Activated T-helper 17 cell treated with anti-CD3 and anti-CD28 coated beads, Interleukin-2, amount 50 U/mL, for 72 hours (primary cell): ENCODE measurements at places on chromosomes 5 and 9. TPM values are rescaled to one million over a fixed set of nuclear protein-coding genes. Genes with fewer than 3 reads are reported as not detected.

DNA sequence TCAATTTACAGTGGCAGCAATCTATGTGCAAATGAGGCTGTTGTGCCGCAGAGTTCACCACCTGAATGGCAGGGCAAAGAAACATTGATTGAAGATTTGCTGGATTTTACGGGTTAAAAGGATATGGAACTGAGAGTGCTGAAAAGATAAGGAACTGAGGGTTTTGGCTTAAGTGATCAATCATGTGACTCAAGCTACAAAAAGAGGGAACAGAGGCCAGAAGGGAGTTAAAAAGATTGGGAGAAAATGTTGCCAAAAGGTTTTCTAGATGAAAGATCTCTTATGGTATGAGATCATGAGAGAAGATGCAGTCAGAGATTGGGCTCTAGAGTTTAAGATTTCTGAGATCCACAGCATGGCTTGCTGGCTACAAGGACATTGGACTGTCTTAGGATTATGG lies 7.9 kb upstream of the RIMOC1 start:
- no peaks in the 10 kb centered on the region for H3K36me3 ChIP-seq
- H3K27ac ChIP-seq: no peak overlapping the region
- H3K27me3 ChIP-seq: peaks cover 11% of the 10 kb centered on the region
- peaks cover 12% of the 10 kb centered on the region for H3K4me1 ChIP-seq
- no peak for ATAC-seq
- no peak overlapping the region for H3K4me3 ChIP-seq

- H3K4me1 ChIP-seq: peaks cover 4% of the 10 kb centered on the region
- peak overlapping the region; percentile 12 for H3K27ac ChIP-seq
- peaks cover 18% of the 10 kb centered on the region for H3K27me3 ChIP-seq
- H3K4me3 ChIP-seq: no peak overlapping the region
- H3K36me3 ChIP-seq: no peaks in the 10 kb centered on the region
Measured at GRCh38 chr5:66540078-66540477, 56.1 kb upstream of the MAST4 start.

DNA sequence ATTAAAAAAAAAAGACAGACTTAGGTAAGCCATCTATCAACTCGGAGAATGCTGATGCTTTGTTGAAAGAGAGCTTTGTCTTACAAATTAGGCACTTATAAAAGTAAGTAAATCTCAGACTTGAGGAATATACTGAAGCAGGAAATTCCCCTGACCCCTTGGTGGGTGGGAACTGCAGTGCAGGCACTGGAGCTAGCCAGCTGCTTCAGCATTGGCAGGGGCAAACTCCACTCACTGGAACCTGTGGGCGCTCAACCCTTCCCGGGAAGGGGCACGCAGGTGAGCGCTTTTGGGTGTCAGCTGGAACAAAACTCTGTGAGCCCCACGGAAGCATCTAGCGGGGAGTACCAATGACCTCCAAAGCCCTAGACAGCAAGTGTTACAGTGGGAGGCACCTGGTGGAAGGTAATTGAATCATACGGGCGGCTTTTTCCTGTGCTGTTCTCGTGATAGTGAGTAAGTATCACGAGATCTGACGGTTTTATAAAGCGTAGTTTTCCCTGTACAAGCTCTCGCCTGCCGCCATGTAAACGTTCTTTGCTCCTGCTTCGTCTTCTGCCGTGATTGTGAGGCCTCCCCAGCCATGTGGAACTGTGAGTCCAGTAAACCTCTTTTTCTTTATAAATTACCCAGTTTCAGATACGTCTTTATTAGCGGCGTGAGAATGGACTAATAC lies 628.0 kb upstream of the CDH18 start:
- no peak for ATAC-seq
- no peaks in the 10 kb centered on the region for H3K36me3 ChIP-seq
- no peaks in the 10 kb centered on the region for H3K27me3 ChIP-seq
- no peaks in the 10 kb centered on the region for H3K4me1 ChIP-seq

GRCh38 chr5:111201705-111202104 lies 22.5 kb upstream of the CAMK4 start:
- peak; percentile 50 for ATAC-seq
- H3K4me1 ChIP-seq: peaks cover 5% of the 10 kb centered on the region
- no peak overlapping the region for H3K4me3 ChIP-seq
- H3K36me3 ChIP-seq: no peaks in the 10 kb centered on the region

GRCh38 chr5:167713896-167714295 lies 577.5 kb upstream of the WWC1 start:
- H3K36me3 ChIP-seq: no peaks in the 10 kb centered on the region
- no peak overlapping the region for H3K27ac ChIP-seq
- no peak overlapping the region for H3K4me3 ChIP-seq
- H3K27me3 ChIP-seq: peaks cover 10% of the 10 kb centered on the region
- no peak for ATAC-seq
- H3K4me1 ChIP-seq: no peaks in the 10 kb centered on the region

- no peaks in the 10 kb centered on the region for H3K27me3 ChIP-seq
- no peaks in the 10 kb centered on the region for H3K4me1 ChIP-seq
- no peak overlapping the region for H3K4me3 ChIP-seq
- no peak for ATAC-seq
Measured at GRCh38 chr5:93886098-93886806, 144.9 kb upstream of the POU5F2 start.

DNA sequence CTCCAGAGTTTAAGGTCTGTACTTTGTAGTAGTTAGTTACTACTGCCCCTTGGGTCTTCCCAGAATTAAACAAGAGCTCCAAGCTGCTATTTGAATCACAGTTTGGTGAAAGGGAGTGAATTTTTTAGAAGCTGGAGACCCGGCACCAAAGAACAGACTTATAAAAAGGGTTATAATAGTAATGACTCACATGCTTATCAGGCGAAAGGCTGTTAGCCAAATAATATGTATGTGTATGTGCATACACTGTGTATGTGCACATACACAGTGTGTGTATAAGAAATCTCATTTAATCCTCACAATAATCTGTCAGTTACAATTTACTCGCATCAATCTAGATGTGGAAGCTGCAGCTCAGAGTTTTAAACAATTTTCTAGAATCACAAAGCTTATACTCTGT lies 59.5 kb upstream of the ITGA1 start:
- H3K4me3 ChIP-seq: no peak overlapping the region
- no peaks in the 10 kb centered on the region for H3K27me3 ChIP-seq
- peaks cover 27% of the 10 kb centered on the region for H3K4me1 ChIP-seq

Gene FOXD4
- 0.22 TPM for total RNA-seq

- no peak overlapping the region for H3K27ac ChIP-seq
- no peaks in the 10 kb centered on the region for H3K36me3 ChIP-seq
- no peaks in the 10 kb centered on the region for H3K4me1 ChIP-seq
- no peaks in the 10 kb centered on the region for H3K27me3 ChIP-seq
- no peak overlapping the region for H3K4me3 ChIP-seq
Measured at GRCh38 chr9:90904706-90905478, 103.3 kb downstream of the SYK start.

GRCh38 chr5:143393524-143393923 lies 10.0 kb downstream of the NR3C1 start:
- peaks cover 38% of the 10 kb centered on the region for H3K36me3 ChIP-seq
- ATAC-seq: no peak
- no peak overlapping the region for H3K4me3 ChIP-seq

Gene WHRN
- 29.1 TPM for total RNA-seq

GRCh38 chr5:33284681-33285080 lies 156.1 kb upstream of the TARS1 start:
- H3K4me3 ChIP-seq: no peak overlapping the region
- no peaks in the 10 kb centered on the region for H3K27me3 ChIP-seq
- no peak for ATAC-seq

Gene FAM120A
- total RNA-seq: 87.1 TPM

DNA sequence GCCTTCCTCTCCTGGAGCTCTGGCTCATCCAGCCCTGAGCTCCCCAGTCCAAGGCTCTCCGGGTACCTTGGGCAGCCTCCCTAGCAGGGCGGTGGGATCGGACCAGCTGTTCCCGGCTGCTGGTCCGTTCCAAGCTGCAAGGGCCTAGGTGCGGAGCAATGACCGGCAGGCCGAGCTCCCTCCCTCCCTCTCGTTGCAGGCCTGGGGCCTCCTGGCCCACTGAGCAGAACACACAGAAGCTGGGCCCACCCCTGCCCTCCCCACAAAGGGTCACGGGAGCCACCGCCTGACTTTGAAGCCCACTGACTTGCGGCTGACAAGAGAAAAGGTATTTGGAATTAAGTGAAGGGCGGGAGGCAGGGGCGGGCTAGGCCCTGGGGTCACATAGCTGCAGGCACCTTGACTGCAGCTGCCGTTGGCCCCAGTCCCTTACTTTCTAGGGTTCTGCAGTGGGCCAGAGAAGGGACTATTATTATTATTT lies 104.7 kb upstream of the IER5L start:
- no peaks in the 10 kb centered on the region for H3K4me1 ChIP-seq
- H3K27me3 ChIP-seq: no peaks in the 10 kb centered on the region
- H3K36me3 ChIP-seq: no peaks in the 10 kb centered on the region
- no peak for ATAC-seq
- H3K4me3 ChIP-seq: no peak overlapping the region
- H3K27ac ChIP-seq: no peak overlapping the region

DNA sequence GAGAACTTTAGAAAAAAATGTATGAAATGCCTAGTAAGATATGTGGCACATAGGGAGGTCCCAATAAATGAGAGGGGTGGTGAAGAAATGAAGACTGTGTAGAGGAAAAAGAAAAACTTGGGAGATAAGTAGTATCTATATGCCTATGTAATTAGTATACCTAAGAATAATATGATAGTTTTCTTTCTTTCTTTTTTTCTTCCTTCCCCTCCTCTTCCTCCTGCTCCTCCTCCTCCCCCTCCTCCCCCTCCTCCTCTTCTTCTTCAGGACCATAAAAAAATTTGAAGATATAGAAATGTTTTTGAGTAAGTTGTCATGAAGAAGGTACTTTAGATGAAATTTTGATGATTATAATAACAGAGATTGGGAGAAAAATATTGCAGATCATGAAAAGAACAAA lies 857.4 kb downstream of the MAT2B start:
- no peaks in the 10 kb centered on the region for H3K4me1 ChIP-seq
- no peak for ATAC-seq
- H3K36me3 ChIP-seq: no peaks in the 10 kb centered on the region
- no peak overlapping the region for H3K27ac ChIP-seq
- no peak overlapping the region for H3K4me3 ChIP-seq
- no peaks in the 10 kb centered on the region for H3K27me3 ChIP-seq

DNA sequence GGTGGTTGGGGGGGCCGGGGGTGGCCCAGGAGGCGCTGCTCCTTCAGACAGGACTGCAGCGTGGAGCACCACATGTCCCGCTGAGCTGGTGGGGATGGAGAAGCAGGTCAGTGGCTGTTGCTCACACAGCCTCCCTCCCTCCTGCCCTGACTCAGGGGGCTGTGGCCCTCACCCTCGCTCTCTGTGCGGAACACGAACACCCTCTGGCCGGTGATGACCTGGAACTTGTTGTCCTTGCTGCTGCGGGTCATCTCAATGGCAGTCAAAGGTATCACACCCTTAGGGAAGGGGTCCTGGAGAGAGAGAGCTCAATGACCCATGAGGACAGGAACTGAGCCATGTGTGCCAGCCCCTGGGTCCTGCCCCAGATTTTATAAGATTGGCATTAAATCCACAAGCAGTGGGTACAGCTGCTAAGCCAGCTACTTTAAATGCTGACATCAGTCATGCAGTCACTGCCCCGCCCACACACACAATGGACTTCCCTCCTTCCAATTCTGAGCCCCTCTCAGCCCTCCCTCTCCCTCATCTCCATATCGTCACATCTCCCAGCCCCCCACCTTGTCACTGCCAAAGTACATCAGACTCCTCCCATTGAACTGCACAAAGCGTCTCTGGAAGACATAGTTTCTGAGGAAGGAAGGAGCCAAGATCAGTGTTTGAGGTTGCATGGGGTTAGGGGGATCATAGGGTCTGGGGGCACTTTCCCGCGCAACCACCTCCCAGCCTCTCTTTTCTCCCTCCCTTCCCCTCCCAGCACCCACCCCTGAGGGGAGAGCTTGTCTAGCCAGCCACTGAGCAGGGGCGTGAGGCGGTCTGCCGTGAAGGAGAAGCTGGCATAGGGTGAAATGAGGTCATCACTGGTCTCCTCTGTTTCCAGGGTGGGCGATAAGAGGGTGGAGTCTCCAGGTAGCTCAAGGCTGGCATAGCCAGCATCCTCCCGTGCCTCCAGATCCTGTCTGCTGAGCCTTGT lies 8.9 kb downstream of the ARAP3 start:
- no peak overlapping the region for H3K27ac ChIP-seq
- H3K36me3 ChIP-seq: no peaks in the 10 kb centered on the region
- no peaks in the 10 kb centered on the region for H3K27me3 ChIP-seq
- ATAC-seq: no peak

DNA sequence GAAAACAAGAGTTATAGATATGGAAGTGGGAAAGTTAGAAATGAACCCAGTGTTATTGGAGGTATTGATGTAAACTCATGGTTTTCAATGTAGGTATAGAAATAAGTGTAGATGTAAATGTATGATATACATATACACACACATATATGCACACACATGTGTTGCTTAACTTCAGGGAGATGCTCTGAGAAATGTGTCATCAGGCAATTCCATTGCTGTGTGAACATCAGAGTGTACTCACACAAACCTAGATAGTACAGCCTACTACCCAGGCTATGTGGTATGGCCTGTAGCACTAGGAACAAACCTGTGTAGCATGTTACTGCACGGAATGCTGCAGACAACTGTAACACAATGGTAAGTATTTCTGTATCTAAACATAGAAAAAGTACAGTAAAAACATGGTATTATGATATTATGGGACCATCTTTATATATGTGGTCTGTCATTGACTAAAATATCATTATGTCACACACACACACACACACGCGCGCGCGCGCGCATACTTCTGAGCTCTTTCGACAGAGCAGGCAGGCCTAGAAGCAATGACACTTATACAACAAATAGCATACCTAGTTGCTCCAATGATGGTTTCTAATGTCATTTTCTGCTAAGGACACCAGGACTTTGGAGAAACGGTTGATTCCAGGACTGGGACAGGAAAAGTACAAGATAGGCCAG lies 86.6 kb downstream of the MACROH2A1 start:
- H3K36me3 ChIP-seq: no peaks in the 10 kb centered on the region
- no peaks in the 10 kb centered on the region for H3K27me3 ChIP-seq
- no peak overlapping the region for H3K27ac ChIP-seq
- H3K4me3 ChIP-seq: no peak overlapping the region

Gene PTGES
- total RNA-seq: not detected

- H3K27ac ChIP-seq: no peak overlapping the region
- no peak for ATAC-seq
- no peak overlapping the region for H3K4me3 ChIP-seq
- no peaks in the 10 kb centered on the region for H3K4me1 ChIP-seq
Measured at GRCh38 chr5:89211836-89212235, 328.9 kb upstream of the MEF2C start.
